Mesendoderm (in vitro differentiated cells): ENCODE measurements at places on chromosomes 13 and 19.
A peak's percentile ranks its signal among the peaks of the same experiment; 100 is the strongest.

DNA sequence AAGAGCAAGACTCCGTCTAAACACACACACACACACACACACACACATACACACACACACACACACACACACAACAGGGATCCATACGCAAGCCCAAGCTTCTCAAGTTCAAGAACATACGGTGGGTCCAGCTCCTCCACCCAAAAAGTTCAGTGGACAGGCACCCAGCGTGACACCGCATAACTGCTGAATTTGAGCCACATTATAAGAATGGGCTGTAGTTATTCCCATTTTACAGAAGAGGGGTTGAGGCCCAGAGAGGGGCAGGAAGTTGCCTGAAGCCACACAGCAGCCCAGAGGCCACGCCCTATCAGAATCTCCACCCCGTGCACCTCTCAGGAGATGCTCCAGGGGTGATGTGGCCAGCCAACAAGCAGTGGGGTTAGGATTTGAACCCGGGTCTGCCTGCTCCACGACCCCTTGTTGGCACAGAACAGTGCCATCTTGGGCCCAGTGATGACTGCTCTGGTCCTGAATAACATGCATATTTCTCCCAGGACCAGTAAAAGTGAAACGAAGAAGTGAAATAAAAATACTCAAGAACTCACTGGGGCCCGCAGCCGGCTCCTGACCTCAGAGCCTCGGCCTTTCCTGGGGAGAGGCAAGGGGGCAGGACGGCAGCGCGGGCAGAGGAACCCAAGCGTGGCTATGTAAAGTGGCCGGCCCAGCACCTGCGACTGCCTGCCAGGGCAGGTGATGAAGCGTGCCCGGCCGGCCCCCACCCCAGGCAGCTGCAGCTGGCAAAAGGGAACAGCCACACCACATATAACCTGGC, 61.9 kb downstream of the AP1M1 start:
- no peak overlapping the region for H3K4me3 ChIP-seq
- no peaks in the 10 kb centered on the region for H3K36me3 ChIP-seq
- H3K27me3 ChIP-seq = no peaks in the 10 kb centered on the region
- DNase-seq = no peak

DNA sequence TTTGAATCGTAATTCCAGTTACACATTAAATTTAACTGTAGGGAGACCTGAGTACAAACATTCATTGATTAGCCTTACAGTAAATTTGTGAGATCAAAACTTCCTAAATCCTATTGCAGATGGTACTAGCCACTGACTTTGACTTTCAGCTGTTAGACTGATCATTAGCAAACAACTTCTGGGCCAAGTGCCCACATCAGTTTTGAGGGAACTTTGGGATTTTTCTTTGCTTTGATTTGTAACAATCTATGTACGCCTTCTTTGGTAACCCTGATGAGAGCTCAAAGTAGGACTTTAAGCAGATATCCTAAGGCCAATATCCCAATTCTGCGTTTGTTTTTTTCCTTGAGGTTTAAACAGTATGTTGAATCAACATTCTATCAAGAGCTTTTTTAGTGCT, 131.5 kb downstream of the DLEU7 start:
- H3K27ac ChIP-seq = no peak overlapping the region
- no peaks in the 10 kb centered on the region for H3K27me3 ChIP-seq
- H3K4me1 ChIP-seq = peaks cover 2% of the 10 kb centered on the region
- H3K36me3 ChIP-seq = no peaks in the 10 kb centered on the region
- no peak for DNase-seq

DNA sequence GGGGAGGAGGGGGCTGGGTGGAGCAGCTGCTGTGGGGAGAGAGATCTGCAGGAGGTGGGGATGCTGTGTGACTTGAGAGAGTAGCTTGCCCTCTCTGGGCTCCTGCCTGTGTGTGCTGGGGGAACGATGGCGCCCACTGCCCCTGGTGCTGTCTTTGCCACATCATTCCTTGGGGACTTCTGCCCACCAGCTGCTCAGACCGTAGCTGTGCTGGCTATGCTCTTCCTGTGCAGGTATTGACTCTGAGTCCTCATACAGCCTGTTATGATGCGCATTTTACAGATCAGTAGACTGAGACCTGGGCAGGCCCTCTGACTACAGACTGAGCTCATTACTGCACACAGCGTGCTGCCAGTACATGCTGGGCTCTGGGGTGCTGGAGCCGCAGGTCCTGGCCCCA, 51.1 kb downstream of the DNM2 start:
- no peaks in the 10 kb centered on the region for H3K27me3 ChIP-seq

- H3K4me3 ChIP-seq = no peak overlapping the region
- peaks cover 2% of the 10 kb centered on the region for H3K4me1 ChIP-seq
- no peaks in the 10 kb centered on the region for H3K27me3 ChIP-seq
- no peak overlapping the region for H3K27ac ChIP-seq
These were observed 107.2 kb downstream of the FNDC3A start for GRCh38 chr13:49082653-49083536.

GRCh38 chr19:9936326-9937000, at the start of gene OLFM2:
TSS of gene OLFM2 (minus strand) at chr19:9936515. CDS start at chr19:9936366, 149 bp downstream.
- peak within 1 kb of the TSS; percentile 46 for H3K4me3 ChIP-seq
- no peaks in the 10 kb centered on the region for H3K36me3 ChIP-seq
- H3K27me3 ChIP-seq = no peaks in the 10 kb centered on the region
- H3K4me1 ChIP-seq = peaks cover 8% of the 10 kb centered on the region
- DNase-seq = peak; percentile 53
- H3K27ac ChIP-seq = no peak within 1 kb of the TSS

- H3K27ac ChIP-seq = peak overlapping the region; percentile 9
- peak; percentile 77 for DNase-seq
- no peak overlapping the region for H3K4me3 ChIP-seq
- H3K4me1 ChIP-seq = peaks cover 2% of the 10 kb centered on the region
- H3K36me3 ChIP-seq = no peaks in the 10 kb centered on the region
These were observed 3.7 kb upstream of the SIN3B start for GRCh38 chr19:16825312-16826052.

DNA sequence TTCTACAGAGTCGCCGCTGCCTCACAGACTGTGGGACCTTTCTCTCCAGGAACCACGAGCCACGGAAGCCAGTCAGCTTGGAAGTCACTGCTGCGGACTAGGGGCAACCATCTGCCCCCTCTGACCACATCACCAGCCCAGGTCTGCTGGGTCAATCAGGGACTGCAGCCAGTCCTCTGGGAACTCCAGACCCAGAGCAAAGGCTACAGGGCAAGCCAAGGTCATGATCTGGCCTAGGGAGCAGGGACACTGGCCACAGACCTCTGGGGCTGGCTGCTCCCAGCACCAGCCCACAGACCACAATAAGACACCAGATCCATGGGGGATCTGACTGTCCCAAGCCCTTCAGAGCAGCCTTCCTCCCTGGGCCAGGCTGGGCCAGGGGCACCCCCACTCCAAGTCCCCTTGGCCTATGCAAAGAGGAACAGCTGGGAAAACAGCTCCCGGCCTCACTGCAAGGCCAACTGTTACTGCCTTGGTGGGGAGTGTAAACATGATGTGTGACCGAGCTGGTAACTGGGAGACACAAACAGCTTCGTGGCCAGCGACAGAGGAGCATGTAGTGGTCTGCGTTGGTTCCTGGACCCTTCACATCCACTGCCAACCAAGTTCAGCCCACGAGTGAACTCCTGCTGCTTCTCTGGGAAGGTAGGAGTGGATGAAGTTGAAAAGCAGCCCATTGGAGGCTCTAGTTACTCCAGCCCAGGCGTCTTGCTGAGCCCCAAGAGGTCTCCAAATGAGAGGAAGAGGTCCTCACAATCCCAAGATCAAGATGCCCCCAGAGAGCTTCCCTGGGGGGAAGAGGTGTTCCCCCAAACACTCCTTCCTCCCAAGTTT, 1.5 kb downstream of the AKT2 start:
- H3K4me3 ChIP-seq = no peak overlapping the region
- H3K4me1 ChIP-seq = peaks cover 8% of the 10 kb centered on the region
- no peak overlapping the region for H3K27ac ChIP-seq
- no peaks in the 10 kb centered on the region for H3K27me3 ChIP-seq
- no peak for DNase-seq

DNA sequence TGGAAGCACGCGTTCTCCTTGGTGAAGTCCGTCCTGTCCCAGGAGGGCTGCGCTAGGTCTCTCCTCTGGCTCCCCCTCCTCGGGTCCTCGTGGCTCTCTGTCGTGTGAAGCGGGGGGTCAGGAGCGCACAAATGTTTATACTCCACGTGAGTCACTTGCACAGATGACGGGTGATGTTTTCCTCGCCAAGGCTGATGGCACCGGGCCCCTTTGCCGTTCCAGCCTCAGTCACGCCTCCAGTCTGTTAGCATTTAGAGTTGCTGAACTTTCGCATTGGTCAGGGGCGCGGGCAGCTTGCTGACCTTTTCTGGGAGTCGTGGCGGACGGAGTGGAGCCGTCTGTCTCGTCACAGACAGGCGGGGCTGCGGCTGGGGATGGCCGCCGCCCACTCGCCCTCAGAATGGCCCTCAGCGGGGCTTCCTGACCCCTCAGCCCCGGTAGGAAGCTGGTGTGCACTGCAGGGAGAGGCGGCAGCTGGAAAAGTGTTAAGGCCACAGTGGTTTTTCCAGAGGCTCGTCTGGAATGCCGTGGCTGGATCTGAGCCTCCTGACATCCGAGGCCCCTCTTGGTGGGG, 13.7 kb downstream of the KLHL26 start:
- H3K36me3 ChIP-seq = no peaks in the 10 kb centered on the region
- H3K27me3 ChIP-seq = no peaks in the 10 kb centered on the region
- H3K27ac ChIP-seq = no peak overlapping the region
- H3K4me3 ChIP-seq = no peak overlapping the region
- no peak for DNase-seq

DNA sequence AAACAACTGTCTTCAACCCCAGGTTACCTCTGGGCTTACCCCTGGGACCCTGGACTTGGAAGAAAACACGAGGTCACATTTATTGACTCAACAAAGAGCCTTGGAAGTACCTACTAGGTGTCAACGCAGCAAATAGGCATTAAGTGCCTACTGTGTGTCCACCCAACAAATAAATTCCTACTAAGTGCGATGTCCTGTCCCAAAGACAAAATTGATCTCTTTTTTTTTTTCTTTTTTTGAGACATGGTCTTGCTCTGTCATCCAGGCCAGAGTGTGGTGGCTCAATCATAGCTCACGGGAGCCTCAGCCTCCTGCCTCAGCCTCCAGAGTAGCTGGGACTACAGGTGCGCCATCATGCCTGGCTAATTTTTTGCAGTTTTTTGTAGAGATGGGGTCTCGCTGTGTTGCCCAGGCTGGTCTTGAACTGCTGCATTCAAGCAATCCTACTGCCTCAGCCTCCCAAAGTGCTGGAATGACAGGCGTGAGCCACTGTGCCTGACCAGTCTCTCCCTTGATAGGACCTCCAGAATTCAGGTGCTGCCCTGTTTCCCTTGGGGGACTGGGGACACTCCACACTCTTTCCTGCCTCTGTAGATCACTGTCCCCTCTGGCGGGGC, 589 bp upstream of the S1PR2 start:
- H3K4me1 ChIP-seq = no peaks in the 10 kb centered on the region
- no peaks in the 10 kb centered on the region for H3K27me3 ChIP-seq
- DNase-seq = no peak
- H3K27ac ChIP-seq = no peak overlapping the region

GRCh38 chr13:29384466-29384865, 211.0 kb downstream of the SLC7A1 start:
- no peak overlapping the region for H3K4me3 ChIP-seq
- H3K27ac ChIP-seq = no peak overlapping the region
- H3K36me3 ChIP-seq = no peaks in the 10 kb centered on the region
- peak; percentile 62 for DNase-seq
- H3K4me1 ChIP-seq = no peaks in the 10 kb centered on the region
- no peaks in the 10 kb centered on the region for H3K27me3 ChIP-seq

GRCh38 chr13:114129649-114130062, 2.8 kb downstream of the RASA3 start:
- no peaks in the 10 kb centered on the region for H3K36me3 ChIP-seq
- H3K4me3 ChIP-seq = no peak overlapping the region
- peaks cover 10% of the 10 kb centered on the region for H3K4me1 ChIP-seq
- no peaks in the 10 kb centered on the region for H3K27me3 ChIP-seq

DNA sequence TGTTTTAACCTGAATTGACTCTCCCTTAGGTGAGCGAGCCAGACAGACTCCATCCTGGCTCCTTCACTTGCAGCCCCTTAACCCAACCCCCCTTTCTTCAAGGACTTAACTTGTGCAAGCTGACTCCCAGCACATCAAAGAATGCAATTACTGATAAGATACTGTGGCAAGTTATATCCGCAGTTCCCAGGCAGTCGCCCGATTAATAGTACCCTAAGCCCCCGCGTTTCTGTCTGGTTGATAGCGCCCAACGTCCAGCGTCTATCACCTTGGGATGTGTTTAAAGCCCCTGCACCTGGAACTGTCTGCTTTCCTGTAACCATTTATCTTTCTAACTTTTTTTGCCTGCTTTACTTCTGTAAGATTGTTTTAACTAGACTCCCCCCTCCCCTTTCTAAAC, 6.2 kb downstream of the HSD17B14 start:
- H3K4me1 ChIP-seq = no peaks in the 10 kb centered on the region
- no peak overlapping the region for H3K4me3 ChIP-seq
- no peaks in the 10 kb centered on the region for H3K36me3 ChIP-seq
- no peaks in the 10 kb centered on the region for H3K27me3 ChIP-seq
- DNase-seq = peak; percentile 78
- peak overlapping the region; percentile 81 for H3K27ac ChIP-seq

GRCh38 chr13:111423168-111423785, 102.8 kb downstream of the TEX29 start:
- H3K4me3 ChIP-seq = no peak overlapping the region
- no peaks in the 10 kb centered on the region for H3K36me3 ChIP-seq
- DNase-seq = peak; percentile 29

GRCh38 chr13:38803531-38803930, 116.7 kb downstream of the FREM2 start:
- peak; percentile 13 for DNase-seq
- H3K4me3 ChIP-seq = no peak overlapping the region
- no peak overlapping the region for H3K27ac ChIP-seq

DNA sequence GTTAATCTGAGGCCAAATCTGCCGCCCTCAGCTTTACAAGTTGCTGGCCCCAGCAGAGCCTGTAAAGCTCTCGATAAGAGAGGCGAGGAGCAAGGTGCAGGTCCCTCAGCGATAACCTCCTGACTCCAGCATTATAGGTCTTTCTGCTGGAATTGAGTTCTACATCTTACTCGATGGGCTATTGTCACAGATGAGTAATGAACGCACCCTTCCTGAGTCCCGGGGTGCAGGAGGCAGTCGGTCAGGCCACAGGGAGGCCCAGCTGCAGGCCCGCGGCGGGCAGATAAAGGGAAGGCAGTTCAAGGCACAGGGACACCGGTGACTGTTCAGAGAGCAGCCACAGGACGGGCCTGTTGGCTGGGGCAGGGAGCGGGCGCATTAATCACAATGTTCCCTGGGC, 157.6 kb upstream of the OBI1 start:
- no peak for DNase-seq
- no peak overlapping the region for H3K4me3 ChIP-seq
- no peak overlapping the region for H3K27ac ChIP-seq
- no peaks in the 10 kb centered on the region for H3K27me3 ChIP-seq
- no peaks in the 10 kb centered on the region for H3K4me1 ChIP-seq

GRCh38 chr19:5070930-5071329, 102.0 kb downstream of the KDM4B start:
- no peaks in the 10 kb centered on the region for H3K36me3 ChIP-seq
- DNase-seq = no peak
- H3K4me1 ChIP-seq = no peaks in the 10 kb centered on the region

- H3K4me3 ChIP-seq = no peak overlapping the region
- H3K27ac ChIP-seq = no peak overlapping the region
- no peaks in the 10 kb centered on the region for H3K27me3 ChIP-seq
- H3K4me1 ChIP-seq = no peaks in the 10 kb centered on the region
- no peaks in the 10 kb centered on the region for H3K36me3 ChIP-seq
- no peak for DNase-seq
These were observed 62.4 kb downstream of the TEX29 start for GRCh38 chr13:111382877-111383276.
